ENCODE measurements at places on chromosomes 4 and X.

DNA sequence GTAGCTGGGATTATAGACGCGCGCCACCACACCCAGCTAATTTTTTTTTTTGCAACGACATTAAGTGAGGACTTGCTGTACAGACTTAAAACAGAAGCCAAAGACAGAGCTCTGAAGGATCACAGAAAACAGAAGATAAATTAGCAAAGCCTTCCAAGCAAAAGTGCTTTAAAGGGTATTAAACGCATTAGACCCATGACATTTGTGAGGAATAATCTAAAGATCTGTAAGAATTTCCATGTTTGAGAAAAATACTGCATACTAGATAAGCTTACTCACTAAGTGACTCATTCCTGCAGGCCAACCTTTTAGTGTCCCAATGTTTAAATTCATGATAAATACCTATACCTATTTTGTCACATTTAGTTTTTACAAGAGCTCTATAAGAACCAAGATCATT lies 27.4 kb downstream of the SMARCA1 start:
- DNase-seq, result no peak

- DNase-seq, result no peak
Measured at GRCh38 chrX:19564606-19565005, 49.3 kb upstream of the MAP3K15 start.

DNA sequence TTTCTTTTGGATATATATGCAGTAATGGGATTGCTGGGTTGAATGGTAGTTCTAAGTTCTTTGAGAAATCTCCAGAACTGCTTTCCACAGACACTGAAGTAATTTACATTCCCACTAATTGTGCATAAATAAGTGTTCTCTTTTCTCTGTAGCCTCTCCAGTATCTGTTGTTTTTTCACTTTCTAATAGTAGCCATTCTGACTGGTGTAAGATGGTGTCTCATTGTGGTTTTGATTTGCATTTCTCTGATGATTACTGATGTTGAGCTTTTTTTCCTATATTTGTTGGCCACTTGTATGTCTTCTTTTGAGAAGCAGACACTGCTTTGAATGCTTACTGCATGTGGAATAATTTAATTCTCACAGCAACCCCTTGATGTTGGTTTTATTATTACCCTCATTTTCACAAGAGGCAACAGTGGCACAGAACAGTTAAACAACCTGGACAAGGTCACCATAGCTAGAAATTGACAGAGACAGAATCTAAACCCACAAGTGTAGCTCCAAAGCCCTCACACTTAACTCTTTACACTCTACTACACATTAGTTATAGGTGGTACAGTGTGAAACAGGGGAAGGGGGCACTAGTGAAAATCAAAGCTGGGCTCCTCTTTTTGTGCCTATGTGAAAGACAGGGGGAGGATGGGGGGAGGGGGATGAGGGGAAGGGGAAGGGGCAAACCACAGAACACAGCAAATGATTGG lies 96.1 kb downstream of the REELD1 start:
- no peak for DNase-seq

GRCh38 chr4:168908093-168908492 lies 102.0 kb downstream of the CBR4 start:
- peak; percentile 32 for DNase-seq

- no peak for DNase-seq
Measured at GRCh38 chr4:74990276-74990875, 57.5 kb downstream of the PARM1 start.

DNA sequence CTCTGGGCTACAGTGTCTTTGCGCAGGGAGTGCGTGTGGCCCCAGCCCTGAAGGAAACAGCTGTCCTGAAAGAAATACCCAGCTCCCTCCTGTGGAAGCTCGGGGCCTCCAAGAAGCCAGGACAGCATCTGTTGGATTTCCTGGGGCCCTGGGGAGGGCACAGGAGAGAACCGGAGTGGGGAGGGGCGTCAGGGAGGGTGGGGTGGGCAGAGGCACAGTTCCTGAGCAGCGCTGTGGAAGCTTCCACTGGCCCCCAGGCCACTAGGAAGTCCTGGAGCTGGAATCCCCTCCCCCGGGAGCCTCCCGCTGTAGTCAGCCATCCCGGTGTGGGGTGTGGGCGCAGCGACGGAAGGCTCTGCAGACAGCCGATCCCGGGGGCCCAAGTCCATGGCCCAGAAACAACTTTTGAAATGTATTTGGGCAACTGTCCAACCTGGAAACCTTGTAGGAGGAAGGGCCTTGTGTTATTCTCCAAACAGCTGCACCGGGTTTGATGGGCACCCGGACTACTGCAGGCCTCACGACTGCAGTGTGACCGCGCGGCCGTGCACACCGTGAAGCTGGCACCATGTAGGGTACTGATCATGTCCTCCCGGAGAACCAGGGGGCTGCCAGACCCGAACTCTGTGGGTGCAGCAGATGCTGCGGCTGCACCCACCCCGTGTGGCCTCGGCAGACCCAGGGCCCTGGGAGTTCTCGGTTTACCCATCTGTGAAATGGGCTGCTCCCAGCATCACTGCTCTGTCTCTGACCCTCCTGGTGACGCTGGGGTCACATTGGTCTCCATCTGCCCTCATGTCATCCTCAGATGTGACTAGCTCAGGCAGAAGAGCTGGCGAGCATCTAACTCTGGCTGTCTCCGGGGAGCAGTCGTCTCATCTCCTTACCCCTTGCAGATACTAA lies 68.5 kb upstream of the HMX1 start:
- DNase-seq, result no peak

DNA sequence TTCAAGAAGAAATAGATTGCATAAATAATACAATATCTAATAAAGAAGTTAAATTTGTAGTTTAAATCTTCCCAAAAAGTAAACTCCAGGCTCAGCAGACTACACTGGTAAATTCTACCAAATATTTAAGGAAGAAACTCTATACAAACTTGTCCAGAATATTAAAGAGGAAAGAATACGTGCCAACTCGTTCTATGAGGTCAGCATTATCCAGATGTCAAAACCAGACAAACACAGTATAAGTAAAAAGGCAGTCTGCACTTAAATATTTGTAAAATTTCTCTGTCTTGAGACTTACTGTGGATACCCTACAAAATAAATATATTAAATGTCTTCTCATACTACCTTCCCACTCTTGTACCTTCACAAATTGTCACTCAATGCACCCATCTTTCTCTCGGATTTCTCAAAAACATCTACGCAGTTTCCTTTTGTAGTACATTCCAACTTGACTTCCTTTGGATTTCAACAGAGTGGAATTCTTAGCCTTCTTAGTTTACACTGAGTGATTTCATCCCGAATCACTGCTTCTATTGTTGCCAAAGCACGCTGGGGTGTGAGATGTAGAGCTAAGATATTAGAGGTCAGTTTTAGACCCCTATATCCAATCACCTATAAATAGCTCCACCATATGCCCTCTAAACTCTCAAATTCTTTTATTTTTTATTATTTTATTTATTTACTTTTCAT lies 71.6 kb upstream of the MAB21L2 start:
- no peak for DNase-seq

DNA sequence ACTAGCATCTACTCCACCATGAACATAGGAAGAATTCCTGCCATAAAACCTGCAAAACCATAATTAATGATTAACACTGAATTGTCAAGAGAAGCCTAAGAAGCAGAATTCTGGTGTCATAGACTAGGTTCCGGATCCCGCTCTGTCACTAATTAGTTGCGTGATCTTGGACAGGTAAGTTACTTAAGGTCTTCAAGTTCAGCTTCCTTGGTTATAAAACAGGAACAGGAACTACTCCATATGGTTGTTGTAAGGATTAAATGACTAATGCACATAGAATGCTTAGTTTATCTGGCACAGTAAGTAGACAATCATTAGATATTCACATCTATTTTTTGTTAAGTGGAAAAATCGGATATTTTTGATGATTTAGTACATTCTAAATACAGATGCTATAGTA lies 14.3 kb downstream of the G3BP2 start:
- no peak for DNase-seq

DNA sequence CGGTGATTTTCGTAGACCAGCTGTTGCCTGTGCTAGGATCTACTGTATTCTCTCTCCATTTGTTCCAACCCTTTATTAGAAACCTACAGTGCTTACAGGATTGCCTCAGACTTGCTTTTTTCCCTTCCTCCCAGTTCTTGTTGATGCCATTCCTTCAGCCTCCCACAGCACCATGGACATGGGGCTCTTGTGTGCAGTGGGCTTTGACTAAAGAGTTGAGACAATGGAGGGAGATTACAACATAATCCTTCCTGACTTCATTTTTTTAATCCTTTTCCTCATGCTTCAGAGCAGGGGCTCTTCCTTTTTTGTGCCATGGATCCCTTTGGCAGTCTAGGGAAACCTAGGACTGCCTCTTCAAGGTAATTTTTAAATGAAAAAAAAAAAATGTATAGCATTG lies 92.1 kb downstream of the BMPR1B start:
- peak; percentile 60 for DNase-seq

DNA sequence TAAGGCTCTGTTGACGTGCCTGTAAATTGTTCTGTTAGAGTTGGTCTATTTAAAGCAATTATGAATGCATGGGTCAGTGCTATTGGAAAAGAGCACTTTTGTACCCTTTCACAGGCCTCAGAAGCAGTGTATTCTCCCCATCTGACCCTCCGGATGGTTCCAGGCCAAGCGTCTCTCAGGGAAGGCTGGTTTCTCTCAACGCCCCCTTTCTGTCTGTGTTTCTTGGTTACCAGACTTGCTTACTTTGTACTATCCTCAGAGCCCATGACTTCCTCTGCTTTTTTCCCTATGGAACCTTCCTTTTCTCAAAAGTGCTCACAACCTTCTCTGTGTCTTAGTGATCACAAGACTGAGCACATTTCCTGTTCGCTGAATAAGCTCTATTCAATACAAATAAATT lies 559.3 kb upstream of the ZFP42 start:
- DNase-seq, result peak; percentile 2

DNA sequence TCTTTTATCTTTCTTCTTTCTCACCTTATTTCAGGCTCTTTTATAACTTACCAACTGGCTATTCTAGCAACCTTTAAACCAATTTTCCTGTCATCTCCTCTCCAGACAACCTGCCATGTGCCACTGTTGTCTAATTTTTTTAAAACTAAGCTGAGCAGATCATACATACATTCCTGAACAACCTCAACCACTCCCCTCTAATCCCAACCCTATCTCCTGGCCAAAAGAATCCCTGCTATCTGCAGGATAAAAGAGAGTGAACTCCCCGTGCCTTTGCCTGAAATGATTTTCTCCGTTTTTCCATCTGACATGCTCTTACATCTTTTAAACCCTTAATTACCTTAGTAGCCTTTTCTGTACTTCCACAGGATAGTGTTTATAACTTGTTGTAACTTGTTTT lies 35.5 kb downstream of the DCUN1D4 start:
- DNase-seq, result no peak

GRCh38 chr4:107578321-107578720 lies 141.7 kb downstream of the PAPSS1 start:
- no peak for DNase-seq

- DNase-seq, result no peak
Measured at GRCh38 chr4:99594818-99595217, 20.2 kb downstream of the MTTP start.

- no peak for DNase-seq
Measured at GRCh38 chr4:1960170-1960825, 48.5 kb downstream of the NELFA start.

DNA sequence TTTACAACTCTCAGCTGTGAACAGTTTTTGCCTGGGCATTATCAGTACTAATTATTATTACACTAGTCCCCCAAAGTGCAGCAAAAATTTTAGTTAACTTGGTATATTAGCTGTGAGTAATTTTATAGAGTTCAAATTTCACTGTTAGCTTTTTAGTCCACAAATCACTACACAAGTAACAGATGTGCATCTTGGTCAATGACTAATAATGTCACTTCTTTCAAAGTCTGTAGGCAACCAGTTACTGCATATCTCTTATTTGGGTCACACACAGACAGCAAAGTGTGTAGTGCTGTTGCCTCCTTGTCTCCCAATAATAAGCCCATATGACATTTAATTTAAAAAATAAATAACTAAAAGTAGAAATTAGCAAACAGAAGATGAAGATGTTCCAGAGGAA lies 159.9 kb downstream of the SCFD2 start:
- no peak for DNase-seq

DNA sequence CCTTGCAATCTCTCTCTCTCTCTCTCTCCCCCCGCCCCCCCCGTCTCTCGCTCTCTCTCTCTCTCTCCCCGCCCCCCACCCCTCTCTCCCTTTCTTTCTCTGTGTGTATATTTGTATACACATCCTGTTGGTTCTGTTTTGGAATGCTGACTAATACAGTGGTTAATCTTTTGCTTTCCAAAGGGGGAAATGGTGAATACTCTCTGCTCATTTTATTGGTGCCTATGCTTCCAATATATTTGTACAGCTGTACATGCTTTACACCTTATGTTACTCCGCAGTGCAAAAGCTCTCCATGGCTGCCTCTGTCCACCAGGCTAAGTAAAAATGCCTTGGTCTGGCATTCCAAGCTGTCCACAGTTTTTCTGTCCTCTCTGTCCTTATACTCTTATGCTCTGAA lies 158.8 kb downstream of the RBMX2 start:
- no peak for DNase-seq

DNA sequence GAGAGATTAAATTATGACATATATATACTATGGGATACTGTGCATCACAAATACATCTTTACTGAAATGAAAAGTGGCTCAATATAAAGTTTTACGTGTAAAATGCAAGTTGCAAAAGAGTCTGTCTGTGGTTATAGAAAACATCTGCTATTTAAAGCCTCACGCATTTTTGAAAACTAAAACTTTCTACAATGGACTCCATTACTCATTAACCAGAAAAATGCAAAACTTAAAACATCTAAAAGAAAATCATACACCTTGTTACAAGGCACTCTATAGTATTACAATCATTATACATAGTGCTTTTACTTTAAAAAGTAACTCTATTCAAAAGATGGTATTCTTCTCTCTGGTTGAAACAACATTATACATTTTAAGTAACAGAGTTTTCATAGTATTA lies 755.6 kb downstream of the DMD start:
- no peak for DNase-seq

GRCh38 chrX:151396042-151396824 lies 773 bp upstream of the VMA21 start:
- no peak for DNase-seq

DNA sequence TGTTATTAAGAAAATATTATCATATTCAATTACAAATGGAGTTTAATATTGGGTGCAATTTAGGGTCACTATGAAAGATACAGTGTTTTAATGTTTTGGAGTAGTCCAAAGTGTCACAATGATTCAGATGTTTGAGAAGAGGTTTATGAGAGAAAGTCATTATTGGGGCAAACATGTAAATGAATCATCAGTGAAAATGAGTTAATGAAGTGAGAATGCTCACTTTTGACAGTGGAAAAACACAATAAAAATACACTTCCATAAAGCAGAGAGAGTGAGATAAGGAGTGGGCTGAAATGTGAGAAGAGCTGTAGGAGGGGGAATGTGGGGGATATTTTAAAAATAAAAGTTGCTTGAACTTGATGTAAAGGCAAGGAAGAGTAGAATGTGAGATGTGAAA lies 957.1 kb downstream of the PCDH18 start:
- DNase-seq, result no peak

DNA sequence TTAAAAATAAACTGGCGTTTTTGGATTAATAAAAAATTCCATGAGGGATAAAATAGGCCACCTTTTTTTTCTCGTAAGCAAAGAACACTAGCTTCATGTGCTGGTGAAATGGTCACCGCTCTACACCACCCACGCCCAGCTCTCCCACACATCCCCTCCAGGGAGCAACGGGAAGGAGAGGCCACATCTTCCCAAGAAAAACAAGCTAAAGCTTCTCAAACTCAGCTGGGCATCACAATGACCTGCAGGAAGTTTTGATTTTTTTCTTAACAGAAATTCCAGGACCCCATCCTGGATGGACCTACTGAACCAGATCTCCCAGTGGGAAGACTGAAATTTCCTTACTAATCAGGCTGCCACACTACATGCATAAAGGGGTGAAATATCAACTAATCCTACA lies 9.8 kb downstream of the TSPAN5 start:
- DNase-seq, result no peak

- no peak for DNase-seq
Measured at GRCh38 chr4:147518086-147518485, 37.2 kb downstream of the EDNRA start.
